Left hindlimb (tissue), 1 donor: ENCODE measurements at places on chromosomes 2 and 18.

DNA sequence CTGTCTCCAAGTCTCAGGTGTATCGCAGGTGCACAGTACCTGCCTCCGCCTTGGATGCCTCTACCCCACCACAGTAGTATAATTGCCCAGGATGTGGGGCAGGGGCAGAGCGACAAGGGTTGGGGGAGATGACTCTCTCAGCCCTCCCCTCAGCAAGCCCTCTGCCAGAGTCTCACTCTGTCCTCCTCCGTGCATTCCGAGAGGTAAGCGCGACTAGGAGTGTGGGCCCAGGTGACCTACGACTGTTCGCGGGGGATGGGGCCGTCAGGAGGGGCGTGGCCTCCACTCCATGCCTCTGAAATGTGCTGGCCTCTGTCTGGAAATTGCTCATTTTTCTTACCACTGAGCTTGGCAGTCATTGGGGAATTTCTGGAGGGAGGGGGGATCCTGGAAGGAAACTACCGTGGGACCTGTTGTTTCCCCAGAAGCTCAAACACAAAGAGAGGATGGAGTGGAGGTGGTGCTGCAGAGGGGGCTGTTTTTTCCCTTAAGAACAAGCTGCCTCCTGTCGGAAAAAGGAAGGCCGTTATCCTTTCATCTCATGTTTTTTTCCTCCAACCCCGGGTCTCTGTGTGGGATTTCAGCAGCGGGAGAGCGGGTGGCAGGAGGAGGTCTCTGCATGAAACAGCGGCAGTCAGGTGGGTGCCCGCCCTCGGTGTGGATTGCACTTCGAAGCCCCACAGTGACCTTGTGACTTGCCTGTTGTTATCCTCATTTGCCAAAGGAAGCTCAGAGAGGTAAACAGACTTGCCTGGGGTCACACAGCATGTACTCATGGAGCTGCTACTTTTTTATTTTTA is 13.0 kb upstream of the RALB start:
- peak; percentile 78 for DNase-seq

DNA sequence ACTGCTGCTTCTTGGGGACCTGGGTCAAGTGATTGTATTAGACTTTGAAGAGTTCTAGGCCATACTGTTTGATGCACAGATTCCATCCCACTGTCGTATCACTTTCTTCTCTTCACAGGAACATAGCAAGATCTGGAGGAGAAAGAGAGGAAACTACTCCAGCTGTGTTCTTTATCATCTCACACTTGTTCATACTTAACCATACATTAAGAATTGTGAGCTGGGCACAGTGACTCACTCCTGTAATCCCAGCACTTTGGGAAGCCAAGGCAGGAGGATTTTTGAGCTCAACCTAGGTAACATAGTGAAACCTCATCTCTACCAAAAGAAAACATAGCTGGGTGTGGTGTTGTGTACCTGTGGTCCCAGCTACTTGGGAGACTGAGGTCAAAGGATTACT is 111.7 kb downstream of the PARD3B start:
- no peak for DNase-seq

GRCh38 chr2:204258890-204259289 is 286.4 kb upstream of the PARD3B start:
- DNase-seq, result no peak

DNA sequence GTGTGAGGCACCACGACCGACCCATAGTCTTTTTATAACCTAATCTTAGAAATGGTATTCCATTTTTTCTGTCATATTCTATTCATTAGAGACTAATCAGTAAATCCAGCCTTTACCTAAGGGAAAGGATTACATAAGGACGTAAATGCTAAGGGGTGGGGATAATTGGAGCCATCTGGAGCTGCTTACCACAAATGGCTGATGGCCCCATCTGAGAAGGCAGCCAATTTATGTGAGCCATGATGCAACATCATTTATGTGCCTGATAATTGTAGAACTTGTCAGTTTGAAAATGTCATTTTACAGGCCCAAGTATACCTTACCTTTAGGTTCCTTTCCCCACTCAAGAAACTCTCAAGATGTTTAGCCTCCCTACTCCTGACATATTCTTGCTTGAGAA is 44.0 kb downstream of the ARHGEF33 start:
- no peak for DNase-seq

DNA sequence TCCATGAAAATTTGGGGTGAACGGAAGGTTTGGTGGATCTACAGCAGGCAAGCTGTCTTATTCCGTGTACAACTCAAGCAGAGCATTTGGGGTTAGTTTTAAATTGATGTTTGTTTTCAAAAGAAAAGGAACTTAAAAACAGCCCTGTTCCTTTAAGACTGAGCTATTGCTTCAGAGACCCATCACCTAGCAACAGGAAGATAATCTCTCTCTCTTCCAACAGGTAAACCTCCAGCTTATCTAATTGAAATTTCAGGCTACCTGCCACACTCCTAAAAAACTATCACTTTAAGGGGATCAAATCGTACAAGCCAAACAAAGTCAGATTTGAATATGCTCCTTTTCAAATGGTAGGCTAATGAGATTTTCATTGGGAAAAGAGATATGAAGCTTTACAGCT is 101.8 kb downstream of the RNF152 start:
- no peak for DNase-seq

- no peak for DNase-seq
These were observed 30.3 kb upstream of the NARS1 start for GRCh38 chr18:57651914-57652313.

GRCh38 chr18:44258086-44258485 is 422.6 kb upstream of the SETBP1 start:
- no peak for DNase-seq

GRCh38 chr2:42196403-42197267 is 27.5 kb downstream of the EML4 start:
- no peak for DNase-seq

- no peak for DNase-seq
These were observed 185.9 kb upstream of the FOSL2 start for GRCh38 chr2:28206762-28207161.

- no peak for DNase-seq
These were observed 105.8 kb downstream of the GALNT14 start for GRCh38 chr2:31032475-31032874.

DNA sequence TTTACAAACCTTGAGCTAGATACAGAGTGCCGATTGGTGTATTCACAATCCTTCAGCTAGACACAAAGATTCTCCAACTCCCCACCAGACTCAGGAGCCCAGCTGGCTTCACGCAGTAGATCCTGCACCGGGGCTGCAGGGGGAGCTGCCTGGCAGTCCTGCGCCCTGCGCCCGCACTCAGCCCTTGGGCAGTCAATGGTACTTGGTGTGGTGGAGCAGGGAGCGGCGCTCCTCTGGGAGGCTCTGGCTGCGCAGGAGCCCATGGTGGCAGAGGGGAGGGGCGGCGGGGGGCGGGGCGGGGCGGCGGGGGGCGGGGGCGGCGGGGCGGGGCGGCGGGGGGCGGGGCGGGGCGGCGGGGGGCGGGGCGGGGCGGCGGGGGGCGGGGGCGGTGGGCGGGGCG is 923.4 kb downstream of the SOCS6 start:
- DNase-seq, result no peak

DNA sequence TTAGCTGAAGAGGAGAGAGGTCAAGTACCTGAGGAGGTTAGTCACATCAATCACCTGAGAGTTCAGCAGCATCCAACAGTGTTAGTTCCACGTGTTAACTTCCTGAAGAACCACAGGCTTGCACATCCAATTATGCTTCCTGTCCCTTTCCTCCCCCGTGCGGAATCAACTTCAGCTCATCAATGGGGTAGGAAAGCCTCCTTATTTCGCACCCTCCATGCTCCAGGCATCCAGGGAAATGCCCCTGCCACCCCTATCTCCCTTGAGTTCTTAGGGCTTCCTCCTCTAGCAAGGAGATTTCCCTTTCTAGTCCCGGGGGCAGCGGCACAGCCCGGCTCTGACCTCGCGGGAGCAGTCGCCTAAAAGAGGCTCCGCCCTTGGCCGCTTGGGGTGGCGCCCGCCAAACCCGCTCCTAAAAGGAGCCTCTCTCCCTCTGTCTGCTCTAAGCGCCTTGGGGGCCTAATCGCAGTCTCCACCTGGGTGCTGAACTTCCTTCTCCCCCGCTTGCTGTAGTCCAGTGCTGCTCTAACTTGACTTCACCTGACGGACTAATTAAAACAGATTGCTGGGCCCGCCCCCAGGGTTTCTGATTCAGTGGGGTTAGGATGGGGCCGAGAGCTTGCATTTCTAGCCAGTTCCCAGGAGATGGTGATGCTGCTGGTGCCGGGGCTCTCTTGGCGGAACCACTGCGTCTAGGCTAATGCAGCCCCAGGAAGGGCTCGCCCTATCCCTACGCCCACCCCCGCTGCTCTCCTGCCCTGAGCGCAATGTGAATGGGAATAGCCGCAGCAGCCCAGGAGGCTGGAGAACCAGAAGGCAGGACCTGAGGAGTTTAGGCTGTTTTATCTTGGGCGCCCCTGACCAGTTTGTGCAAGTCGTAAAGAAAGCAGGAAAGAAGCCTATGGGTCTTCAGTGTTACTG is 3.4 kb upstream of the TET3 start:
- no peak for DNase-seq

GRCh38 chr18:56052202-56052601 is 464.2 kb upstream of the TCF4 start:
- DNase-seq, result no peak

DNA sequence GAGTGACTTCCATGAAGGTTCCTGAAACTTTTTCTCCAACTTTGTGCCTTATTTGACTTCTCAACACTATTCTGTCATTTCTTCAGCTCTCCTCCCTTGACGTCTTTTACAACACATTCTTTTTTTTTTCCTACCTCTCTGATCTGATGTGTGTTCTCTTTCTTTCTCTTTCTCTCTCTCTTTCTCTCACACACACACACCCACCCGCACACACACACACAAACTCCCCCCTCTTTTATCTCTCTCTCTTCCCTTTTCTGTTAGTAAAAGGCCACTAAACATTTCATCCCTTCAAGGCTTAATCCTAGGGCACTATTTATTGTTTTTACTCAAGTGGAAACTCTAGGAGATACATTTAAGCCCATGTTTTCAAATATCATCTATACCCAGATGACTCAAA is 107.8 kb upstream of the CNTNAP5 start:
- no peak for DNase-seq

DNA sequence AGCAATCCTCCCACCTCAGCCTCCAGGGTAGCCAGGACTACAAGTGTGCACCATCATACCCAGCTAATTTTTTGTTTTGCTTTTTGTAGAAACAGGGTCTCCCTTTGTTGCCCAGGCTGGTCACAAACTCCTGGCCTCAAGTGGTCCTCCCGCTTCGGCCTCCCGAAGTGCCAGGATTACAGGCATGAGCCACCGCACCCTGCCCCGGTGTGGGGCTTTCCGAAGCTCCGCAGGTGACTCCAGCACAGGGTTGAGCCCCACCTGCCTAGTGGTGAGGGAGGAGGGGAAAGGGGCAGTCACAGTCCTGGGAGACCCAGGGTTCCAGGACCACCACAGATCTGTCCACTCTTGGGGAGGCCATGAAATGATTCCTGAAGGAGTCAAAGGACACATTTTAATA is 5.2 kb downstream of the PRLH start:
- DNase-seq, result no peak

GRCh38 chr2:42917425-42917927 is 125.1 kb upstream of the HAAO start:
- DNase-seq, result no peak

GRCh38 chr2:136703214-136703613 is 62.1 kb upstream of the THSD7B start:
- no peak for DNase-seq

GRCh38 chr2:224646242-224646846 is 61.2 kb upstream of the CUL3 start:
- no peak for DNase-seq

- DNase-seq, result no peak
These were observed 319.9 kb upstream of the HS6ST1 start for GRCh38 chr2:128638341-128639119.

DNA sequence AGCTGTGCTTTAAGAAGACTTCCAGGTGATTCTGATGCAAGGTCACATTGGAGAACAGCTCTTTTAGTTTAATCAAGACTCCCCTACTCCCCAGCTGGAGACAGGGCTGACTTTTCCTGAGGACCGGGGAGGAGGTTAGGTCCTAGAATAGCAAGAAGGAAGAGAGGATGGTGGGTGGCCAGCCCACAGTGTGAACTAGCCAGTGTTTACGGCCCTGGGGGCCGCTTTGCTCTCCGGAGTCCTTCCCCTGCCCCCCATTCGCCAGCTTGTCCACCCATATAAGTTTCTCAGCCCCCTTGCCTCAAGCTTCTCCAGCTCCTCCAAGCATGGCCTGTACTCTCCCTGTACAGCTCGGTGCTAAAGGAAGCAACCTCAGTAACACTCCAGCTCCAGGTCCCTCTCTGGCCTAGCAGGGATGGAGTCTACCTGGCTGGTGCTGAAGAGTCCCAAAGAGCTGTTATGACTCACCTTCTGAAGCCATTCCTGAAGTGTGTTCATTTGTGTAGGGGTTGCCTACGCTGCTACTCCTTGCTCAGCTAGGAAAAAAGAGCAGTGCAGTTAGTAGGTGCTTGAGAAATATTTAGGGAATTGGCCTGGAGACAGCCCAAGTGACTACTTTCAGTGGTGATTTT is 7.9 kb downstream of the INPP4A start:
- DNase-seq, result no peak

GRCh38 chr2:200667413-200667812 is 81.6 kb downstream of the AOX1 start:
- no peak for DNase-seq

DNA sequence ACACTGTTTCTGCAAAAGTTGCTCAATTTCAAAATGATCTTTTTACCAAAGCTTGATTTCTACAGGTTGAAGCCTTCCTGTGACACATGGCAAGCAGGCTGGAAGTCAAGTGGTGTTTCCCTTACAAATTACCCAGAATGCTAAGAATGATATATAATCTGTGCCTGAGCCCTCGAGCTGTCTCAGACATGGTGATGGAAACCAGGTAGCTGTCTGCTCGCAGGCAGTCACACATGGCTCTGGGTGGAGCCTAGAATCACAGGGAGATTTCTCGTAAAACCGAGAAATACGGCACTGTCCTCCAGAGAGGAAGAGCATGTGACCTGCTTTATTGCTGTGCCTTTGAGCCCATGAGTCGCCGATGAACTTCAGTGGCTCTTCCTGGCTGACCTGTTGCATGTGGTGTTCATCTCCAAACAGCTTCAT is 392.9 kb downstream of the ZNF521 start:
- DNase-seq, result no peak

DNA sequence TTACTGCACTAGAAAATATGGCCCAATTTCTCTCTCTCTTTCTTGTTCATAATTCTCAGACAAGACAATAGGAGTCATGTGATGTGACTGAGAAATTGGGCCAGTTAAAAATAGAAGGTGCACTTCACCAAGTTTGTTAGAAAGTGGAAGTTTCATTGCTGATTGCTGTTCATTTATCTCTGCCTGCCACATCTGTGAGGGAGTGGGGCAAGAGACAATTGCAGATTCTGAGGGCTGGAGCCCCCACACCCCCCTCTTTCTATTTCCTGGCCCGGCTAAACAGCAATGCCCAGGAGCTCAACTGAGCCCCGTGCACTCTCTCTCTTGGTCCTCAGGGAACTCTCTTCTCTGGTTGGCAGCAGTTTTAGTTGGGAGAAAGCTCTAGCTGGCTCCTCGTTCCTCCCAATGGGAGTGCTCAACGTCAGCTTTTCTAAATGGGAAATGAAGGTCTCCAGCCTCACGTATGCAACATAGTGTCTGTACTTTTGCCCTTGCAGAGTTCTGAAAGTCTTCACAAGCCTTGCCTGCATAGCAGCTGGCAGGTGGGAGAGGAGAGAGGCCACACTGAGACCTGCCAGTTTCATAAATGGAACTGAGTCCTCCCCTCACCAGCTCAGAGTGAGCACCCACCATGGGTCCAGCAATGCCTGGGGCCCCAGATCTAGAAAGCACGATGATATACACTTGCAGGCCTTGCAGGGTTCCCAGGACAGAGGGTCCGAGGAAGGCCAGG is 115.7 kb downstream of the MYCN start:
- DNase-seq, result no peak
